ENCODE measurements at places on chromosomes 6 and 20. TPM values are rescaled to one million over a fixed set of nuclear protein-coding genes. Genes with fewer than 3 reads are reported as not detected.

PROCR gene
- total RNA-seq: 5.8 TPM

SPDEF gene
- 1.6 TPM for total RNA-seq

C6orf58 gene
- total RNA-seq: not detected

ATG5 gene
- 39.3 TPM for total RNA-seq

NFKBIE gene
- total RNA-seq: 9.2 TPM

CFB gene
- total RNA-seq: 13.6 TPM

DAAM2 gene
- 22.6 TPM for total RNA-seq

UNC5CL gene
- 5.1 TPM for total RNA-seq

ID4 gene
- 90.9 TPM for total RNA-seq

ERVFRD-1 gene
- total RNA-seq: not detected

ZNF292 gene
- total RNA-seq: 61.1 TPM

SNAP25 gene
- 12.5 TPM for total RNA-seq

TPBG gene
- 168 TPM for total RNA-seq

OR2J3 gene
- not detected for total RNA-seq

HSPA12B gene
- total RNA-seq: 0.10 TPM

STMN3 gene
- 38.9 TPM for total RNA-seq

ASIP gene
- total RNA-seq: not detected
